ENCODE measurements at places on chromosomes 4 and X.

- no peak for DNase-seq
These were observed 250.4 kb downstream of the ADAMTS3 start for GRCh38 chr4:72318421-72319170.

- no peak for DNase-seq
These were observed 104.9 kb downstream of the SLIT2 start for GRCh38 chr4:20356565-20356964.

DNA sequence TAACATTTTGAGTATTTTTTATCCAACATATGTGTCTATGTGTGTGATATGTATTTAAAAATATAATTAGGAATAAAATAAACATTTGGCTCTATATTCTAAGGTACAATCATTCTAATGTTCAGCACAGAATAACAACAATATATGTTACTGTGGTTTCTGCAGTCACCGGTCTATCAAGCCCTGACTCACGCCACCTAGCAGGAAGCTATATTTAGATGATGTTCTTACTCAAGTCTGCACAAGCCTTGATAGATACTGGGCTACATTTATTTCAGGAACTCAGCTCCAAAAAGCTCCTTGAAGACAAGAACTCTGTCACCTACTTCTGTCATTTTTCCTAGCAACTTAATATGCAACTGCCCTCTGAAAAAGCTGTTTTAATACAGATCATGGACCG, 152.0 kb upstream of the FTHL17 start:
- no peak for DNase-seq

- DNase-seq, result no peak
These were observed 222.2 kb downstream of the DCTD start for GRCh38 chr4:182695009-182695408.

DNA sequence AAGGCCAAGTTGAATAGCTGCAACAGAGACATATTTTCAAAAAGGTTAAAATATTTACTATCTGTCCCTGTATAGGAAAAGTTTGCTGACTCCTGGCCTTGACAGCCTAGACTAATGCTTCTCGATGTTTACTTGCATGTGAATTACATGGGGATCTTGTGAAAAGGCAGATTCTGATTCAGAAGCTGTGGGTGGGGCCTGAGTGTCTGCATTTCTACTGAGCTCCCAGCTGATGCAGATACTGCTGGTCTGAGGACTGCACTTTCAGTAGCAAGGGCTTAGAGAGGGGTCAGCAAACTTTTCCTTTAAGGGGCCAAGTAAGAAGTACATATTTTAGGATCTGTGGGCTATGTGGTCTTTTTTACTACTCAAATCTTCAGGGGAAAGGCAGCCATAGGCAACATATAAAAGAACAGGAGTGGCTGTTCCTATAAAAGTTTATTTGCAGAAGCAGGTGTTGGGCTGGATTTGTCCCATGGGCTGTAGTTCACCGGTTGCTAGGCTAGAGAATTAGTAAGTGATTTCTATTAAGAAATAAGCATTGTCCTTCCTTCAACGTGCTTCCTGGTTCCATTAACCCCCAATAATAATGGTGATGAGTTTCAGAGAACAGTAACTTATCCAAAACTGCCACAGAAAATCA, 97.2 kb upstream of the PDE5A start:
- no peak for DNase-seq

GRCh38 chrX:130625386-130625785, 223.6 kb downstream of the RBMX2 start:
- no peak for DNase-seq

- DNase-seq, result no peak
These were observed 354.9 kb downstream of the CAMK2D start for GRCh38 chr4:113406723-113407016.

DNA sequence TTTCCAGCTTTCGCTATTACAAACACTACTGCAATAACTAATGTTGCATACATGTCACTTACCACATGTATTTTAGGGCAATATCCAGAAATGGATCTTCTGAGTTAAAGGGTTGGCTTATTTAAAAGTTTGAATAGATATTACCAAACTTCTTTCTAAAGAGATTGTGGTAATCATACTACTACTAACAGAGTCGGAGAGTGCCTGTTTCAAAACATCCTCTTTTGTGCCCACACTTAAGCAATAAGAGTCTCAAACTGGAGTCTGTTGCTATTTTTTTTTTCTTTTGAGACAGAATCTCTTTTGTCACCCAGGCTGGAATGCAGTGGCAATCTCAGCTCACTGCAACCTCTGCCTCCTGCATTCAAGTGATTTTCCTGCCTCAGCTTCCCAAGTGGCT, 35.8 kb downstream of the FGFBP1 start:
- no peak for DNase-seq

DNA sequence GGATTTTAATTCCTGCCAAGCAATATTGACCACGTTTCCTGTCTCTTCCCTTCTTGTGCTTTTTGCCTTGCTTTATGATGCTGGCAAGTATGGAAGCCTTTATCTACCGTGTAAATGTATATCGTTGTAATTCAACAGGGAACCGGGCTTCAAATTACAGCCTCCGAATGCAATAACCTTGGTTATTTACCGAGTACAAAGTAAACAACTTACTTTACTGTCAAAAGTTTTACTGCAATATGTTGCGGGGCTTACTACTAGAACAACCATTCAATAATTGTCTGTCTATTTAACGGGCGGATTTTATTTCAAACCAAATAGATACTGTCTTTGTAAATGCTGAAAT, 73.1 kb downstream of the PALLD start:
- DNase-seq, result no peak

DNA sequence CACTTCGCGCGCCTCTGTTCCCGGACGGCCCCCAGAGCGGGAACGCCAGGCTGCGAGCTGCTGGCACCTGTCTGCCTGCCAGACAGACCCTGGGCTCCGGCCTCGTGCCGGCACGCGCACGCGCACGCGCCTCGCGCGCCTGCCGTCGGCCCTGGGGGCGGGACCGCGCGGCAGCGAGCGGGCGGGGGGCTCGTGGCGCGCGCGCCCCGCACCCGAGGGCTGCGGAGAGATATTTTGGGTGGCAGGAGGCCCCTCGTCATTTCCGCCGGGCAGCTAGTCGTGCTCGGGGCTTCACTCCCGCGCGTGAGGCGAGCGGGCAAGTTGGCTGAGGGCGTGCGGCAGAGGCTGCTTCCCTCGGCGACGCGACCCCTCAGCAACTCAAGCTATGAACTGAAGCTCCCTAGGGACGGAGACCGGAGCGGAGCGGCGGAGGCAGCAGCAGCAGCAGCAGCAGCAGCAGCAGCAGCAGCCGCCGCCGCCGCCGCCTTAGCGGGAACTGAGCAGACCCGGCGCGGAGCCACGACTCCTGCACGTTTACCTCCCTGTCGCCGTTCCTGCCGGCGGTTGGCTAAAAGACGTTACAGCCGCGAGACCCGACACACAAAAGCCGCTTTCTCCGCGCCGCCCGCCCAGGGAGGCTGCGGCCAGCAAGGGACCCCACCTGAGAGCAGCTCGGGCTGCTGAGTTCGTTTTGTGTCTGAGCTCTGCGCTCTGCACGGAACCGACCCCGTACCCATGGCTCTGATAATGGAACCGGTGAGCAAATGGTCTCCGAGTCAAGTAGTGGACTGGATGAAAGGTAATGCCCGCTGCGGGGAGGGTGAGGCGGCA, at the start of gene CNKSR2:
Gene CNKSR2 (plus strand): TSS at position 256 of the 831 bp plus-strand sequence. CDS start 480 bp downstream, at position 736.
- DNase-seq, result peak; percentile 76

- DNase-seq, result no peak
These were observed 16.7 kb downstream of the NR3C2 start for GRCh38 chr4:148425327-148426110.

DNA sequence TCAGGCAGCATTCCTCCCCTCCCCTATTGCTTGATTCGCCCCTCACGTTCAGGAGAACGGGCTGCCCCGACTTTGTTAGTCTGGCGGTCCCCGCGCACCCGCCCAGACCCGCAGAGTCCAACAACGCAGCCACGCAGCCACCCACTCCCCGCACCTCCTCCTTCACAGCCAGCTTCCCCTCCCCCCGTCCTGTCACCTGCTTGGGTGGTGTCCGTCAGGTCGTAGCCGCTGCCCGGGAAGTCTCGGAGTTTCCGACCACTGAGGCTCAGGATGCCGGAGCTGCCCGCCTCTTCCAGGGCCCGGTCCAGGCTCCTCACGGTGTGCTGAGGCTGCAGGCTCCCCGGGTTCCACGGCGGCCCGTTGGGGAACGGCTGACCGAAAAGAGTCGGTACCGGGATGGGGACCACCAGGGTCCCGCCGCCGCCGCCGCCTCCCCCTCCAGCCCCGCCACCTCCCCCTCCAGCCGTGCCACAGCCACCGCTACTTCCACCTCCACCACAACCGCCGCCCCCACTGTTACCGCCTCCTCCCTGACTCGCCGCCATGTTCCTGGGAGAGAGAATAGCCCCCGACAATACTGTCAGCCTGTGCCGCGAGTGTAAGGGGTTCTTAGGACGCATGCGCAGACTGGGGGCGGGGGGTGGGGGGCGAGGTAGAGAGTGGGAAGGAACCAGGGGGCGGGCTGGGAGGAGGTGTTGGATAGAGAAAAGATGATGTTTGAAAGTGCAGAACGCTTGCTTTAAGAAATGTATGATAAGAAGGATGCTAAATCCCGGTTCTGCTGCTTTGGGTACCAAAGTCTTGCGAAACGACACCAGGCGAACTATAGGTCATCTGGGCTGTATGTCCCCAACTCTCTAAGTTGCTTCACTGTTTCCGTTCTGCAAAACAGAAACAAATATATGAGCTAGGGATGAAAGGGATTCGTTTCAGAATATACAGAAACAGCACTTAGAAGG, at the start of gene LRCH2:
Gene LRCH2 (minus strand): TSS at position 600 of the 959 bp plus-strand sequence. CDS start 55 bp downstream, at position 545.
- peak; percentile 68 for DNase-seq

GRCh38 chrX:106894392-106894909, 8.7 kb downstream of the RIPPLY1 start:
- DNase-seq, result no peak

DNA sequence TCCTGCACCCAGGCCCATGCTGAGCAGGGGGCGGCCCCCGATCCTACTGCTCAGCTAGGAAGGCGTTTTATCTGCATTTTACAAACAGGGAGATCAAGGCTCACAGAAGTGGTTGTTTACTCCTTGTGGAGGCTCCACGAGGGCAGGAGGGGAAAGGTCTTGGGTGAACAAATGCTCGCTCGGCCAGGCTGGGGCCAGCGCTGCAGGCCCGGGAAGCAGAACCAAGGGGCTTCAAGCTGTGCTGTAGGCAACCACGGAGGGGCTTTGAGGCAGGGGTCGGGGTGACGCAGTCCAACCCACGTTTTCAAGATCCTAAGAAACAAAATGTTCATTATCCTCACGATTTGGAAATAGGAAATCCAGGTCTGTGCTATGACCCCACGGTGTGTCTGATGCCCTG, 125.8 kb downstream of the HMX1 start:
- peak; percentile 32 for DNase-seq

GRCh38 chr4:142348613-142349021, 497.5 kb downstream of the INPP4B start:
- DNase-seq, result no peak

- no peak for DNase-seq
These were observed 1210.6 kb upstream of the PABPC4L start for GRCh38 chr4:135412213-135412612.

DNA sequence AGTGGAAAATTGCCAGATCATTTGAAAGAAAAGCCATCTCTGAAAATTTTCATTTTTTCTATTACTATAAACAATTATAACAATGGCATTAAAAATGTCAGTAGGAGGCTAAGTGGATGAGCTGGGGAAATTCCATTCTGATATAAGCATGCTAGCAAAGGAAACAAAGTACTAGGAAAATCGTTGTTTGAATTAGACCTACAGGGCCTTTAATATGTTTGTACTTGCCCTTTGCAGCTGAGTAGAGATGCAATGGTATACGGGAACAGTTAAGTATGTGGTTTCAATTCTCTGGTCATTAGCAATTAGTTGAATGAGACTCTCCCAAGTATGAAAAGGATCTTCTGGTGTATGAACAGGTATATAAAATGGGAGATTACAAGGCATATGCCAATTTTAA, 452.2 kb downstream of the PCDH11X start:
- DNase-seq, result no peak

- no peak for DNase-seq
These were observed 21.3 kb upstream of the SULT1B1 start for GRCh38 chr4:69781458-69782418.

GRCh38 chrX:13285229-13285628, 34.6 kb downstream of the ATXN3L start:
- DNase-seq, result no peak

DNA sequence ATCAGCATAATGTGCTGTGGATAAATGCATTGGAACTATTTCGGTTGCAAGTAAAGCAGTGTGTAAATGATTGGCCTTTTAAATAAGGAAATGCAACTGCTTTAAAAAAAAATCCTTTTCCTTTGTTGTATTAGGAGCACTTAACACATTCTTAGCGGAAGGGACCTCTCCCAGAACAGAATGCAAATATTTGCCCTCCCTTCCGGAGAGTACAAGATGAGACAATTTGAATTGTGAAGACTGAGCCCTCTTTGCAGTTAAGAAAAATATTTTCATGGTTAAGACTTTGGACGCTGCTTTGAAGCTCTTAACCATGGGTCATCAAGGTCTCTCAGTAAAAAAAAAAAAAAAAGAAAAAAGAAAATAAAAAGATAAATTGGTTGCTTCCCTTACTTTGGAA, 9.5 kb upstream of the NOX1 start:
- DNase-seq, result no peak

GRCh38 chr4:93834249-93835066, 5.9 kb downstream of the ATOH1 start:
- DNase-seq, result no peak

GRCh38 chrX:42616981-42617380, 161.0 kb downstream of the PPP1R2C start:
- DNase-seq, result no peak

- DNase-seq, result no peak
These were observed 1.6 kb downstream of the REST start for GRCh38 chr4:56909086-56909894.

GRCh38 chr4:25180524-25181131, 20.4 kb upstream of the SEPSECS start:
- no peak for DNase-seq

DNA sequence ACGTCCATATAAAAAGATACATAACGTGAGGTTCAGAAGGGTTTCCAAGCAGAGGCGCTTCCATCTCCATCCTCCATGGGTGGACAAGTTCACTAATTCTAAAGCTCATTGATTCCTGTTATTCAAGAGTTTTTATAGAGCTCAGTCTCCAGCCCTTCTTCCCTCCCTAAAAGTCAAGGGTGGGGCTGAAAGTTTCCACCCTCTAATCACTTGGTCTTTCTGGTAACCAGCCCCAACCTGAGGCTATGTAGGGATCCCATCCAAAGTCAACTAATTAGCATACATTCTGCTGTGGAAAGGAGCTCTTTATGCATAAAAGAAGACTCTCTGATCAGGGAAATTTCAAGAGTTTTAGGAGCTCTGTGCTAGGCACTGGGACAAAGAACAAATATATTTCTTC, 46.9 kb upstream of the VEGFC start:
- DNase-seq, result no peak

- no peak for DNase-seq
These were observed 23.0 kb upstream of the UGT2B15 start for GRCh38 chr4:68693325-68694075.

DNA sequence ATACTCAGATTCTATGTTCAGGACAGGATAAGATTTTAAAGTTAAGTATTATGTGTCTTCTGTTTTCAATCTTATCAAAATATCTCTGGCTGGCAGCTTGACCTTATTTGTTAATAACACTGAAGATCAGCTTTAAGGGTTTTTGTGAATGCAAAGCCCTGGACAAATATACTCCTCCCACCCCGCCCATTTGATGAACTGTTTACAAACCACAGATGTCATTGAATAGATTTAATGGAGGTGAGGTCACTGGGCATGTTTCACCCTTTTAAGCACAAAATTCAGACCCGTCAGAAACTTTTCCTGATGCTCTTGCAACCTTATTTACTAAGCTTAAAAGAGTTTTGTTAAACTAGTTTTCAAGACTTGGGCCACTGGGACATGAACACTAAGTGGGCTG, 10.1 kb upstream of the CXCL8 start:
- DNase-seq, result no peak

GRCh38 chr4:173211838-173212237, 43.2 kb downstream of the GALNT7 start:
- no peak for DNase-seq

Measured in upper lobe of right lung (tissue), 1 donor.